ENCODE measurements at places on chromosomes 3 and 15.

DNA sequence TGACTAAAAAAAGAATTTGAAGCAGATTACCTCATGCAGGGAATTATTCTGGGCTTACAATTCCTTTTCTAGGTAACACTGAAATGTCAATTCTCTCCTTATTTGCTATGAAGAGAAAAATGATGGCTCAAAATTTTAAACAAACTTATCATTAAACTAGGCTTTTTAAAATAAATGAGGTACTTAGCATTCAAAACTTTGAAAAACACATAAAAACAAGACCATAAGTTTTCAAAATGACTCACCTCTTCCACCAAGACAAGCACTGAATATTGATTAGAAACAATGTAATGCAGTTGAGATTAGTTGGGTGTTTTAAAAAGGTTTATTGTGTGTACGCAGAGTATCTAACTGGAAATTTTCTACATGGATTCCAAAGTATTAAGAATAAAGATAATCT is 154.6 kb downstream of the ADAM10 start:
- no peak for DNase-seq

DNA sequence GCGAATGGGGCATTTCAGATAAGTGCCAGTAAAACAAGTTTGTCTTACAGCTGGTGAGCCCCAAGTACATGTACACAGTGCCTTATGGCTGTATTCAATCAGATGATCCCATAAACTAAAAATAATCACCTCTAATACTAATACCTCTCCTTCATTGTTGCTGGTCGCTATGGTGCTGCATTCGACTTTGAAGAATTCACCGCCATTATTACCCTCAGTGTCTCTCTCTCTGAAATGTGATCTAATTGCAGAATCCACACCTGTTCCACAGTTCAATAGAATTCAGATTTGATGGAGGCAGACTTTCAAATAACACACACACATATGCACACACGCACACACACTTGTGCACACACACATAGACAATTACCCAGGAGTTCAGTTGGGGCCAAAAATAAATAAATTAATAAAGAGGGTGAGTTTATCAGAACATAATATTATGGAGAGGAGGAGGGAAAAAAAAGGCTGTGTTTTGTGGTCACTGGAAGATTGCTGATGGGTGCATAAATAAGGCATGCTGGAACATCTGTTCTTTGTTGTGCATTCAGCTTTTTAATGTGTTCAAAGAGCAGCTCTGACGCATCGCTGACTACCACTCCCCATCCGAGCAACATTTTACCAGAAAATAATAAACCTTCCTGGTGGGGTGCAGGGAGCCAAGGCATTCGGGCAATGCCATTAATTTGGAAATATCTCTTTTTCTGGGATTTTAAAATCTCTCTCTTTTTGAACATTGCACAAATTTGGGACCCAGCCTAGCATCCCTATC is 235.7 kb downstream of the SATB1 start:
- DNase-seq, result no peak

GRCh38 chr15:53193149-53193548 is 403.0 kb upstream of the ONECUT1 start:
- peak; percentile 25 for DNase-seq

- DNase-seq, result no peak
Measured at GRCh38 chr15:78561490-78561889, 3.8 kb upstream of the CHRNA5 start.

GRCh38 chr3:15778332-15778858 is 19.4 kb downstream of the ANKRD28 start:
- DNase-seq, result no peak

GRCh38 chr3:134374105-134374790 is at the start of gene AMOTL2:
Gene AMOTL2 (minus strand): TSS chr3:134374447. CDS start chr3:134371433, 3,014 bp downstream.
- DNase-seq, result peak; percentile 56

- DNase-seq, result no peak
Measured at GRCh38 chr3:179227349-179227748, 23.6 kb downstream of the KCNMB3 start.

- DNase-seq, result no peak
Measured at GRCh38 chr3:118710532-118710931, 324.1 kb downstream of the IGSF11 start.

- no peak for DNase-seq
Measured at GRCh38 chr3:169146179-169146665, 517.3 kb downstream of the MECOM start.

DNA sequence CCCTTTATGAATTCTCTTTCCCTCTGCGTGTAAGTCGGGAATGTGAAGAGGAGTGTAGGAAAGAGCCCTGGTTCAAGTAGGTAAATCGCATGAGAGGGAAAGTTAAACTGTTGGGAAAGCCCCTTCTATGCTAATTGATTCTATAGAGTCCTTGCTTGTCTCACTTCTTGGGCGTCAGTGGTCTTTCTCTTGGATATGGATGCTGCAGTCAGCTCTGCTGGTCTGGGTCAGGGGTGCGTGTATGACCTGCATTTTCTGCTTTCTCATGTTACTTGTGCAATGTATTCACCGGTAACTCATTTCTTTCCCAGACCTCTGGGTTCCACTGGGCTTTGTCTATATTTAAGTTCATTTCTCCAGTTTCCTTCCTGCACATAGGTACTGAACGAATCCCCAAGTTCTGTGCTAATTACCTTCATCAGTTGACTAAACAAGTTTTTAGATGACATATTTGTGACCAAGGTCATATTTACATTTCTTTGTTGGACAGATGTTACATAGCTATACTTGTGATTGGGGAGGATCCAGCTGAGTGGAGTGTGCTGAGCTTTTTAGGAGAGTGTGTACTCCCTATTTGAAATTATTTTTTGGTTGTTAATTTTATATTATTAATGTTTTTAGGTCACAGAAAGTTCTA is 1.4 kb downstream of the SETD5 start:
- peak; percentile 26 for DNase-seq

GRCh38 chr3:112132975-112133448 is at the start of gene GCSAM:
Gene GCSAM (minus strand): TSS chr3:112133248. CDS start chr3:112133120, 128 bp downstream.
- DNase-seq, result peak; percentile 87

DNA sequence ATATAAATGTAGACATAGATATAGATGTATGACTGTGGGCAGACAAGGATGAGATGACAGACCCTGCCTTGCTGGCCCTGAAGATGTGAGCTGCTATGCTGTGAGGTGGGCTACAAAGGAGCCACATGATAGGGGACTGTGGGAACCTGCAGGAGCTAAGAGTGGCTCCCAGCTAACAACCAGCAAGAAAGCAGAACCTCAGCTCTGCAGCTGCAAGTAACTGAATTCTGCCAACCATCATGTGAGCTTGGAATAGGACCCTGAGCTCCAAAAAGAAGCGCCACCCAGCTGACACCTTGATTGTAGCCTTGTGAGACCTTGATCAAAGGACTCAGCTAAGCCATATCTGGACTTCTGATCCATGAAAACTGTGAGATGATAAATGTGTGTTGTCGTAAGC is 123.3 kb upstream of the GRM7 start:
- no peak for DNase-seq

Data from MV-4-11 (cell line).